AG10803 (cell line): ENCODE measurements at places on chromosomes 7 and 10.

DNA sequence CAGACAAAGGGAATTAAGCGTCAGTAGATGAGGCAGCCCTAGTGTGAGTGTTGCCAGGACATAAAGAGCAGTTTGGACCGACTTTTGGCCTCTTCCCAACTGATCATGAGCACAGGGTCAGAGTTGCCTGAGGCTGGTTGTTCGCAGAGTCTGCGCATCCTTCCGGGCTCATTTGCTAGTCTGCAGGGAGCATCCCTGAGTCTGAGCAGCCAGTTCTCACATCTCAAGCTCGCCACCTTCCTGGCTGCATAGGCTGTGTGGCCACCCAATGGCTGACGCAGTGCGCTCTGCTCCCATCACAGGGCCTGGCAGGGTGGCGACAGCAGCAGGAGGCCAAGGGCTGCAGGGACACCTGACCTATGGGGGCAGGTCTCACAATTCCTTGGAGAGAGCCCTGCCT, 5.0 kb downstream of the GAD2 start:
- DNase-seq = no peak

- DNase-seq = no peak
These were observed 183.6 kb upstream of the NFE2L3 start for GRCh38 chr7:25968205-25968993.

DNA sequence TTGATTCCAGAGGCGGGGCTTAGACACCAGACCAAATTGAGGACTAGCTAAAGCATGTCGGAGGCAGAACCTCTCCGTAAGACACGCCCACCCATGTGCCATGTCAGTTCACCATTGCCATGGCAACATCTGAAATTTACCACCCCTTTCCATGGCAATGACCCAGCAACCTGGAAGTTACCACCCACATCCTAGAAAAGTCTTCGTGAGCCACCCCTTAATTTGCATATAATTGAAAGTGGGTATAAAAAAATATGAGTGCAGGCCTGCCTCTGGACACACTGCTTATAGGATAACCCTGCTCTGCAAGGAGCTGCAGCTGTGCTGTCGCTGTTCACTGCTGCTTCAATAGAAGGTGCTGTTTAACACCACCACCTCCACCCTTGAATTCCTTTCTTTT, 28.0 kb downstream of the TMEM270 start:
- no peak for DNase-seq

GRCh38 chr10:73044378-73045285, 52.0 kb downstream of the P4HA1 start:
- peak; percentile 89 for DNase-seq

GRCh38 chr7:45347804-45348203, 190.2 kb downstream of the RAMP3 start:
- peak; percentile 47 for DNase-seq

- peak; percentile 34 for DNase-seq
These were observed 168.3 kb upstream of the PPP1R3A start for GRCh38 chr7:114086914-114087652.

- DNase-seq = no peak
These were observed 67.1 kb downstream of the TNS3 start for GRCh38 chr7:47514818-47515217.

- no peak for DNase-seq
These were observed 14.4 kb upstream of the SRRM3 start for GRCh38 chr7:76187272-76187671.

- DNase-seq = peak; percentile 66
These were observed 31.5 kb upstream of the ARID5B start for GRCh38 chr10:61869774-61870525.

GRCh38 chr10:28676326-28676967, 874 bp upstream of the BAMBI start:
- DNase-seq = no peak

DNA sequence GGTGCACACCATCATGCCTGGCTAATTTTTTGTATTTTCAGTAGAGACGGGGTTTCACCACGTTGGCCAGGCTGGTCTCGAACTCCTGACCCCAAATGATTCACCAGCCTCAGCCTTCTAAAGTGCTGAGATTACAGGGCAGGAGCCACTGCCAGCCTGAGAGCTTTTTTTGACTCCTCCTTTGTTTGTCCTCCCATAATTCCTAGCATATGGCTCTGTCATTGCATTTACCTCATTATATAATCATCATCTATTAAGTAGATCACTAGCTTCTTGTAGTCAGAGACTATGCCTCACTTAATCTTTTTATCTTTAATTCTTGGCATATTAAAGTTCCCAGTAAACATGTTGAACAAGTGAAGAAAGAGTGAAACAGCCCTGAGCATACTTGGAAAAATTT, 82.1 kb downstream of the CPEB3 start:
- DNase-seq = peak; percentile 18

DNA sequence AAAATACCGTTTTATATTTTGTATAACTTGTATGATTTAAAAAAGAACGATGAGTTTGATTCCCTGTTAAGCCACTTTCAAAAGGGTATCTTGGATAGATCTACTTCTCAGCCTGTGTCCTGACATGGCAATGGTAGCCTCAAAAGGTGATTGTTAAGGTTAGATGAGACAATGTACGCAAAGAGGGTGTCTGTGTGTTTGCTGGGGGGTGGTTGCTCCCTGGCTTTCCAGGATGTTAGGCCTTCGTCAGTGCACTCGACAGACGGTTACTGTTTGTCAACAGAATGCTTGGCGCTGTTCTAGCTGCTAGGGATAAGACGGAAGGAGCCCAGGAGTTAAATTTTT, 90.3 kb downstream of the NEURL1 start:
- no peak for DNase-seq

DNA sequence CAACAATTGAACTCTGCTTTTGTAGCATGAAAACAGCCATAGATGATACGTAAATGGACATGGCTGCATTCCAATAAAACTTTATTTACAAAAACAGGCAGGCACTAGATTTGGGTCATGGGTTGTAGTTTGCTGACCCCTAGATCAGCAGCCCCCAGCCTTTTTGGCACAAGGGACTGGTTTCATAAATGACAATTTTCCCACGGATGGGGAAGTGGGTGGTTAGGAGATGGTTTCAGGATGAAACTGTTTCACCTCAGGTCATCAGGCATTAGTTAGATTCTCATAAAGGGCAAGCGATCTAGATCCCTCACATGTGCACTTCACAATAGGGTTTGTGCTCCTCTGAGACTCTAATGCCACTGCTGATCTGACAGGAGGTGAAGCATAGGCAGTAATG, 16.5 kb upstream of the ANK3 start:
- DNase-seq = no peak

GRCh38 chr7:138654616-138655015, 46.5 kb downstream of the SVOPL start:
- DNase-seq = no peak

GRCh38 chr10:48526011-48526821, 78.7 kb downstream of the ARHGAP22 start:
- peak; percentile 88 for DNase-seq

GRCh38 chr10:11605807-11606408, 5.5 kb downstream of the USP6NL start:
- no peak for DNase-seq

DNA sequence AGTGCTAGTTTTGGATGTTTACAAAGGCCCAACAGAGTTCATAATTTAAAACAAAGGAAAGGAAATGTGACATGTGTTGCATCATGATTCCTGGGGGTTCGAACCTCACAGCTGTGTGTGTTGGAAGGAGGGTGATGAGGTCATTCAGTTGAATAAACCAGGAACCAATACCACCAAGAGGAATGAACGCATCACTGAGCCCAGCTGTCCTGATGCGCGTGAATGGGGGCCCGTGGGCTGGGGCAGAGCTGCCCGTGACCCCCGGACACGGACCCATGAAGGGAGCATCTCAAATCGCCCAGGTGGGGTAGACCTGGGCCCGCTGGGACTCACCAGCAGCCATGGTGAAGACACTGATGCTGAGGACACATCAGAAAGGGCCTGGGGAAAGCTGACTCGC, 33.0 kb downstream of the BRI3 start:
- no peak for DNase-seq

- no peak for DNase-seq
These were observed 184.1 kb downstream of the ELFN1 start for GRCh38 chr7:1853986-1854865.

DNA sequence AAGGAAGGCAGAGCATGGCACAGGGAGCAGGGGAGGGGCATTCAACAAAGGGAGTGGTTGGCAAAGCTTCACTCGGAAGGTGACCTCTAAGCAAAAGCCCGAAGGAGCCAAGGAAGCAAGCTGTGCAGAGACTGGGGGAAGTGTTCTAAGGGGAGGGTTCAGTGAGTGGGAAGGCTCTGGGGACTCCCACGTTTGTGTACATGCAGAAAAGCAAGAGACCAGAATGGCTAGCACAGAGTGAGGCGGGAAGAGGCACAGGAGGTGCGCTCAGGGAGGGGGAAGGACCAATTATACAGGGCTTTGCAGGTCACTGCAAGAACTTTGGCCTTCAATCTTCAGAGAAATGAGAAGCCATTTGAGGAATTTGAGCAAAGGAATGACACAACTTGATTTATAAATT, 7.4 kb downstream of the ARHGAP21 start:
- DNase-seq = no peak

DNA sequence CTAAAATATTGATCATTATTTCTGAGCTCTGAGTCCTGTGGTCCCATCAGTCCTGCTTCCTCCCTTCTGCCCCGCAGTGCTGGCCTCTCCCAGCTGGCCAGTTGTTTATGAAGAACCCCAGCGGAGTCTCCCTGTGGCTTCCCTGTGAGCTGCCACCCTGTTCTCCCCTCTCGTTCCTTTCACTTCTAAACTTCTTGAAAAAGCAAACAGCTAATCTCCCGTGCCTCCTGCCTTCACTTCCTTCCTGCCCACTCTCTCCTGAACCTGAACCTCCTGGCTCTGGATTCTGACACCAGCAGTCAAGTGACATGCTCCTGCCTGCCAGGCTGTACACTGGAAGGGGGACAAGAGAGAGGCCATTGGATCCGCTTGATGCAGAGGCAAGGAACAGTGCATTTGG, 63.7 kb upstream of the ZPBP start:
- DNase-seq = no peak
